ENCODE measurements at places on chromosomes 4 and X. TPM values are rescaled to one million over a fixed set of nuclear protein-coding genes. Genes with fewer than 3 reads are reported as not detected.
A peak's percentile ranks its signal among the peaks of the same experiment; 100 is the strongest.

CLDN34 gene
- not detected for polyA plus RNA-seq

GRCh38 chr4:32551943-32552342 is 1831.8 kb downstream of the PCDH7 start:
- DNase-seq = no peak

GRCh38 chrX:9690046-9690445 is 75.6 kb downstream of the GPR143 start:
- no peak for DNase-seq

- peak; percentile 42 for DNase-seq
These were observed 51.5 kb downstream of the SEL1L3 start for GRCh38 chr4:25811374-25811690.

GRCh38 chr4:72006586-72006985 is 25.2 kb upstream of the NPFFR2 start:
- no peak for DNase-seq

- no peak for DNase-seq
These were observed 472.8 kb downstream of the TMA16 start for GRCh38 chr4:163967263-163967662.

DNA sequence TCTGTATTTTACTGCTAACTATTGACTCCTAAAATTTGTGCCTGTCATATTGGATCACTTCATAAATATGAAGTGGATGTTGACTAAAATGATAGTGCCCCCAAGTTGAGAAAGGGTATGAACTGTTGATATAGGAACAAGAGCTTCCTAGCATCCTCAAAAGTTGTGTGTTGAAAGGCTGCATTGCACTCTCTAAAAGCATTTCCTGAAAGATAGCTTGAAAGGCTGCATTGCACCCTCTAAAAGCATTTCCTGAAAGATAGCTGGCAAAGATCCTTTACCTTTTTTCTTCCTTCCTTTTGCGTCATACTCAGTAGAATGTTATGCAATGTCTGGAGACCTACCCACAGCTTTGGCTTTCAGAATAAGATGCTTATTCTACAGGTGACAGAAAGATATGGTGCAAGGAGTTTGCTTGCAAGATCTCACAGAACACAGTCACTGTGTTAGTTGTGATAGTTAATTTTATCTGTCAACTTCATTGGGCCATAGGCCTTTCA is 274.6 kb upstream of the GALNTL6 start:
- DNase-seq = no peak

- no peak for DNase-seq
These were observed 240.4 kb upstream of the BMP3 start for GRCh38 chr4:80790152-80790551.
